Activated naive CD8-positive, alpha-beta T cell treated with anti-CD3 and anti-CD28 coated beads, Interleukin-2, amount 50 U/mL, for 24 hours (primary cell): ENCODE measurements at places on chromosomes 6 and 20.
A peak's percentile ranks its signal among the peaks of the same experiment; 100 is the strongest.

GRCh38 chr6:54103497-54103896, 7.7 kb upstream of the MLIP start:
- DNase-seq = no peak

- no peak for DNase-seq
Observed at GRCh38 chr6:142313284-142313683, 11.5 kb downstream of the ADGRG6 start.

DNA sequence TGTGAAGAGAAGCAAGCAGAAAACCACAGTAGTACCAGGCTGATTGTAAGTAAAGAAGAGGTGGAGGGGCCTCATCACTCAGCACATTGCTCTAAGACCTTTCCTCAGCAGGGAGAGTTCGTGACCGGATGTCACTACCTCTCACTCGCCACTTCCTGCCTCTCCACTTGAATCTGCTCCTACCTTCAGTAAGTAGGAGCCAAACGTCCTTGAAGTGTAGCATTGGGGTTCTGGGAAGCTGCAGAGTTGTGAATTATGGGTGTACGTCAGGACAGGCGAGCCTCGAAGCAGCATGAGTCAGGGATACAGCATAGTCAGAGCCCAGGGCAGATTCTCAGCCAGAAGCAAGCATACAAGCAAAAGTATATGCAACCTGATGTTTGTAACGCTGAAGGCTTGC, 224.9 kb downstream of the PHACTR1 start:
- no peak for DNase-seq

- no peak for DNase-seq
Observed at GRCh38 chr6:143539734-143540133, 28.2 kb upstream of the FUCA2 start.

- no peak for DNase-seq
Observed at GRCh38 chr20:45904583-45905504, 7.1 kb downstream of the PLTP start.

- DNase-seq = no peak
Observed at GRCh38 chr6:129860908-129861665, at the start of gene TMEM244. Gene TMEM244 (minus strand): TSS chr6:129861315. CDS start chr6:129861188, 127 bp downstream.

GRCh38 chr6:87738744-87739143, 36.7 kb upstream of the AKIRIN2 start:
- DNase-seq = no peak

DNA sequence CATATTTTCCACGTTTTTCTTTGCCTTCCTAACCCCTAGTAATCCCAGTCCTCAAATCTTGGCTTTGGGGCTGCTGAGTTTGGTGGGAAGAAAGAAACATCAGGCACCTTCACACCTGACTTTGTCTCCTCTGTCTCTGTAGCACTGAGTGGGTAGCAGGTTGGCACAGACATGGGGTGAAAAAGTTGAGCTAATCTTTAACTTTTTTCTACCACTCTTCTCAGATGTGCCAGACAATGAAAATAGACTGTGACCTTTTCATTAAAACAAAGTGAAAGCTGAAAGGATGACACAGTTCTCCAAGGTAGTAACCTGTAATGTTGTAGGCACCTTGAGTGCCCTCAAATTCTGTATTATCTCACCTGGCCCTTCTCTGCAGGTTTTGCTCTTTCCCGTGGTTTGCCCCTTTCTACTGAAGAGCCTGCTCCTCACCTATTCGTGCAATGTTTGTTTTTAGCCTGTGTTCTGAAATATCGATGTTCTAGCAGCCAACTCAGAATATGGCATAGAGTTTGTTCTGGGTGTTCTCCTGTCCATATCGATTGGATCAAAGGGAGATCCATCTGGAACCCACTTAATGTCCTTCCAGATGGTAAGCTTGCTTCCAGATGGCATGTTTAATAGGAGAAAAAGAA, 57.8 kb upstream of the ATXN1 start:
- no peak for DNase-seq

GRCh38 chr20:36344517-36345132, 38.5 kb downstream of the DLGAP4 start:
- peak; percentile 18 for DNase-seq

GRCh38 chr20:55269913-55270312, 735.4 kb downstream of the CBLN4 start:
- DNase-seq = no peak

- no peak for DNase-seq
Observed at GRCh38 chr6:5133943-5134342, 48.8 kb downstream of the PPP1R3G start.

- DNase-seq = no peak
Observed at GRCh38 chr20:5282561-5282960, 34.2 kb downstream of the PROKR2 start.

DNA sequence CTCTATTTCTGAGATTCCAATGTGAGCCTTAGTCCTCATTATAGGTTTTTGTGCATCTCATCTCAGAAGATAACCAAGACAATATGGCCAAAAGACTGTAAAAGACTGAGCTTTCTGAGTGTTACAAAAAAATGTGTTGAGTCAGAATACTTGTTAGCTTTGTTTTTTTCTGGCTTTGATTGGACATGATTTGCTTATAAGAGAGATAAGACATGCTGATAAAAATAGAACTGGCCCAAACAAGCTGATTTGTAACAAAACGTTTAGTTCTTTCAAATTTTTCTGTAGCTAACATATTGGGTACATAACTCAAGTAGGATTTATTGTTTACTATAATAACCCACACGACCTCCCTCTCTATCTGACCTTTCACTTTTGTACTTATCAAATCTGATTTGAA, 32.9 kb downstream of the FILIP1 start:
- no peak for DNase-seq

GRCh38 chr6:110332281-110332680, 25.9 kb downstream of the METTL24 start:
- DNase-seq = no peak

DNA sequence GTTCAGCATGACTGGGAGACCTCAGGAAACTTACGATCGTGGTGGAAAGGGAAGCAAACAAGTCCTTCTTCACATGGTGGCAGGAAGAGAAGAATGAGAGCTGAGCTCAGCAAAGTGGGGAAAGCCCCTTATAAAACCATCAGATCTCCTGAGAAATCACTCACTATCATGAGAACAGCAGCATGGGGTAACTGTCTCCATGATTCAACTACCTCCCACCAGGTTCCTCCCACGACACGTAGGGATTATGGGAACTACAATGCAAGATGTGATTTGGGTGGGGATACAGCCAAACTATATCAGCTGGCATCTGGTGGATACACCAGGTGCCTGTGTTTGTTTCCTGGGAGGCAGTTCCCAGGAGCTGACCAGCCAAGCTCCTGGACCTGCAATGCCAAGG, 4.9 kb downstream of the DDO start:
- DNase-seq = no peak

DNA sequence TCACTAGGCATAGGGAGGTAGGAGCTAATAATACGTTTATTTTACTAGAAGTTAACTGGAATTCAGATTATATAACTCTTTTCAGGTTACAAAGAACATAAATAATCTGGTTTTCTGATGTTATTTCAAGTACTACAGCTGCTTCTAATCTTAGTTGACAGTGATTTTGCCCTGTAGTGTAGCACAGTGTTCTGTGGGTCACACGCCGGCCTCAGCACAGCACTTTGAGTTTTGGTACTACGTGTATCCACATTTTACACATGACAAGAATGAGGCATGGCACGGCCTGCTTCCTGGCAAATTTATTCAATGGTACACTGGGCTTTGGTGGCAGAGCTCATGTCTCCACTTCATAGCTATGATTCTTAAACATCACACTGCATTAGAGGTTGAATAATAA, 1.1 kb downstream of the HFE start:
- no peak for DNase-seq

DNA sequence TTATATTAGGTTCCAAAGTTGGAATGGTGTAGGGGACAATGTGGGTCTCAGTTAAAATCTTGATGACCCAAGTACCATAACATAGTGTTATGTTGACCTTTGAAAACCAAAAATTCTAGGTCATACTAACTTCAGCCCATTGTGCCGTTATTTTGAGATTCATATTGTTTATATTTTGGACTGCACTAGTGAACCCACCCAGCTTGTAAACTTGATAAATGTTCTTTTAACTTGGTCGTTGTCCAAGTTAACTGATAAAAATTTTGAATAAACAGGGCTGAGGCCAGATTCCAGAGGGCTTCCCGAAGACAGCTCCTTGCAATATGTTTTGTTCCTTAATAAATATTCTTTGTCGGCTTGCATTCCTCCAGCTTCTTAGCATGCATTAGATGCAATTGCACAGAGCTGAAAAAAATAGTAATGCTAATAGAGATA, 90.3 kb downstream of the BCAS1 start:
- DNase-seq = no peak

DNA sequence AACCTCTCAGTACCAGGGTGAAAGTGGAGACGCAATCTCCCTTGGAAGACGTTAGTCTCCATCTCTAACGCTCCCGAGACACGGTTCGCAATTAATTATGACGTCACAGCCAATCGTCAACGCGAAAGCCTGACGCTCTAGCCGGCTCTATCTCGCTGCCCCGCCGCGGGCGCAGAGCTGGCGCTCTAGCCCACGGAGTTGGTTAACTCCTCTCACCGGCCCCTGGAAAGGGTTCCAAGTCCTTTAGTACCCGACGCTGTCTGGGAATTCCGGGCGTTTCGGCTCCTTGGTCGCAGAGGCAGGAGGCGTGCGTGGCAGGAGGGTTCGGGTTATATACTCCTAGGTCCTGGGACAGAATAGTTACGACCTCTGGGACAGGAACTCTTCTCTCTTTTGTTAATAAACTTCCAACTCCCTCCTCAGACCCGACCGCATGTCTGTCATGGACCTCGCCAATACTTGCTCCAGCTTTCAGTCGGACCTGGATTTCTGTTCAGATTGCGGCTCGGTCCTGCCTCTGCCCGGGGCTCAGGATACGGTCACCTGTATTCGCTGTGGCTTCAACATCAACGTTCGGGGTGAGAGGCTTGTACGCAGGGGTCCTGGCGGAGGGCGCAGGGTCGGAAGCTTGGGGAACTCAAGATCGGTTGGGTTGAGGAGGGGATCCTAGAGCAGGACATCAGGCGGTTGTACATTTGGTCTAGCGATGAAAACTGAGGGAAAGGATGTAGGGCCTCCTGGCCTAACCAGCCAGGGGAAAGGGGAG, at the start of gene POLR1H:
Gene POLR1H (plus strand): TSS at position 174 of the 766 bp plus-strand sequence. CDS start 260 bp downstream, at position 434.
- DNase-seq = peak; percentile 84
